ENCODE measurements at places on chromosomes 2 and 18. TPM values are rescaled to one million over a fixed set of nuclear protein-coding genes. Genes with fewer than 3 reads are reported as not detected.

PLGLB1 gene
- polyA plus RNA-seq: 7.0 TPM

TNFAIP6 gene
- polyA plus RNA-seq: 0.17 TPM

PSD4 gene
- polyA plus RNA-seq: 0.04 TPM

POLR1A gene
- 1.5 TPM for polyA plus RNA-seq

UGT1A8 gene
- polyA plus RNA-seq: not detected

FOXI3 gene
- not detected for polyA plus RNA-seq

ARHGEF33 gene
- polyA plus RNA-seq: 130 TPM

TWIST2 gene
- polyA plus RNA-seq: not detected

TPO gene
- 1.2 TPM for polyA plus RNA-seq

ANKRD29 gene
- 27.0 TPM for polyA plus RNA-seq

IAH1 gene
- 91.5 TPM for polyA plus RNA-seq

SFTPB gene
- not detected for polyA plus RNA-seq

SLC4A3 gene
- polyA plus RNA-seq: 7.6 TPM

TTR gene
- not detected for polyA plus RNA-seq

DYNAP gene
- polyA plus RNA-seq: not detected

HOXD3 gene
- not detected for polyA plus RNA-seq

TEKT4 gene
- polyA plus RNA-seq: not detected

SLC8A1 gene
- 388 TPM for polyA plus RNA-seq

TRIM43 gene
- not detected for polyA plus RNA-seq
